Stomach (tissue), 19 donors: ENCODE measurements at places on chromosomes 4 and X. TPM values are rescaled to one million over a fixed set of nuclear protein-coding genes. Genes with fewer than 3 reads are reported as not detected.
A peak's percentile ranks its signal among the peaks of the same experiment; 100 is the strongest.

GRCh38 chrX:130981836-130982235 is 76.3 kb upstream of the ARHGAP36 start:
- no peak for DNase-seq

GRCh38 chr4:53840643-53841042 is 223.8 kb downstream of the CHIC2 start:
- no peak for DNase-seq

- DNase-seq, result no peak
Measured at GRCh38 chr4:150038335-150039076, 39.7 kb upstream of the DCLK2 start.

DNA sequence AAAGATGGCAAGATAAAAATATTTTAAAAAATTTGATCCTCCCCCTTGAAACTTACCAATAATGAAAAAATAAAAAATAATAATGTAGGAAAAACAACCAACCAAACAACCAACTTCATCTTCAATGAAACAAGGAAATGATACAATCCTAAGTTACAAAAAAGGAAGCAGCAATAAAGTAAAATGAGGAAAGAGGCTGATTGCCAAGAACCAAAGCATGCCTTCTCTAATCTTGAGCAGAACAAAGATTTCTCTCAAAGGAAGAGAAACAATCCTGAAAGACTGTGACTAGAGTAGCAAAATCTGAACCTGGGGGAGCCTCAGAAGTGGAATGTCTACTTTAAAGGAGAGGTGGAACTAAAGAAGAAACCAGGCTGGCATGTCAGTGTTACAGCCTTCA is 10.9 kb upstream of the WDFY3 start:
- DNase-seq, result no peak

DNA sequence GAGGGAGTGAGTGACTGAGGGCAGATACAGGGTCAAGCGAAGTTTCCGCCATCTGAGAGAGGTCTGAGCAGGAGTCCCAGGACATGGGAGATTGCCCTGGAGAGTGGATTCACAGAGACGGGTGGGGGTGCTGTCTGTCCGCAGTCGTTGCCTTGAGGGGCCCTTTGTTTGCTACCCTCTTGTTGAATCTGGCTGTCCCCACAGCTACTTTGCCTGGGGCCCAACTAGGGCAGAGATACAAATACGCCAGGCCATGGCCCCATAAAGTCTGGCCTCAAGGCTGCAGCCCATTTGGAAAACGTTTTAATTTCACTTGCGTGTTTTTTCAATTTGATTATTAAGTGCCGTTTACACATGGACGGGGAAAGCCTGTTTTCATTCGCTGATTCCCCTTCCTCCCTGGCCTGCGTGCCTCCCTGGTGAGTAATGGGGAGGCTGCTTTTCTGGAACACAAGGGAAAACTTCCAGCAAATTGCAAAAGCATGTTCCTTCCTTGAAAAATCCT is 134.4 kb downstream of the SMIM20 start:
- peak; percentile 90 for DNase-seq

DNA sequence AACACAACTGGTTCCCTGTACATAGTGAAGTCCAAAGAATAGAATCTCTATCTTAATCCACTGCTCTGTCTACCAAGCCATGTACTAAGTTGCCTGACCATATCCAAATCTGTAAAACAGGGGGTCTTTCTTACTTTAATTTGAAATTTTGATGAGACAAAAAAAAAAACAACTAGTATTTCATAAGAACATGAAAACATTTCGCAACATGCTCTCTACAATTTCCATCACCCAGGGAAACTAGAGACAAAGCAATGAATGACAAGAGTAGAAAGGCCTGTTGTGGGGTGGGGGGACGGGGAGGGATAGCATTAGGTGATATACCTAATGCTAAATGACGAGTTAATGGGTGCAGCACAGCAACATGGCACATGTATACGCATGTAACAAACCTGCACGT is 279.9 kb downstream of the PPP3CA start:
- no peak for DNase-seq

DNA sequence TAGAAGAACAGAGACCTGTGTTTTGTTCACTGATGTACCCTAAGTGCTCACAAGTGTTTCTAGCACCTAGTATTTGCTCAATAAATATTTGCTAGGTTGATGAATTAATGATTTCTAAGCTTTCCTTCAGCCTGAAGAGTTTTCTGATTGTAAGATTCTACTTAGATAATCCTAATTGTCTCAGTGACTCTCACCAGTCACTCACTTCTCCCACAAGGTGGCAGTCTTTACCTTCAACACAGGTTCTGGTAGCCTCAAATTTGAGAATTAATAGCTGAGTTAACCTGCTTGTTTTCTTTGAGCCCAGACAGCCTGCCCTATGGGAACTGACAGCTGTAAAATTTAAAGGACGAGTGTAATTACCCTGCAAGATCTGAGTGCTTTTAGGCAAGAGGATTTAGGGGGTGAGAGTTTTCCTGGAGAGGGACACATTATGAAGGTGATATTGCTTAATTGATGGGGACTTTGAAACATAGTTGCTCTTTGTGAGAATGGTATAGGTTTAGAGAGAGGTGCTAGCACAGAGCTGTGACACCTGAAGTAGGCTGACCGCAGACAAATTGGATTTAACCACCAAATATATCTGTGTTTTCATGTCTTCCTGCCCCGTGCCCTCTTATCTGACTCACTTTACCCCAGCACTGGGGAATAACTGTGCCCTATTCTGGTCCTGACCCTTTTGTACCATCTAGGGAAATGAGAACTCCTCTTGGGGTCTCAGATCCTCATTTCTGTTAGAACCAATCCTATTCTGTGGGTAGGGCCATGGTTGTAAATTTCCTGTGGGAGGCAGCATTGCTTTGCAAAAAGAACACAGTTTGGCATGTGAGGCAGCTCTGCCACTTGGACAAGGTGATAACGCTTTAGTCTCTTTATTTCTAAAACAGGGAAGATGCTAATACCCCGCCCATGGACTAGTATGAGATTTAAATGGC is 27.7 kb downstream of the CD38 start:
- peak; percentile 79 for DNase-seq

- no peak for DNase-seq
Measured at GRCh38 chr4:57430726-57431125, 320.5 kb upstream of the IGFBP7 start.

DNA sequence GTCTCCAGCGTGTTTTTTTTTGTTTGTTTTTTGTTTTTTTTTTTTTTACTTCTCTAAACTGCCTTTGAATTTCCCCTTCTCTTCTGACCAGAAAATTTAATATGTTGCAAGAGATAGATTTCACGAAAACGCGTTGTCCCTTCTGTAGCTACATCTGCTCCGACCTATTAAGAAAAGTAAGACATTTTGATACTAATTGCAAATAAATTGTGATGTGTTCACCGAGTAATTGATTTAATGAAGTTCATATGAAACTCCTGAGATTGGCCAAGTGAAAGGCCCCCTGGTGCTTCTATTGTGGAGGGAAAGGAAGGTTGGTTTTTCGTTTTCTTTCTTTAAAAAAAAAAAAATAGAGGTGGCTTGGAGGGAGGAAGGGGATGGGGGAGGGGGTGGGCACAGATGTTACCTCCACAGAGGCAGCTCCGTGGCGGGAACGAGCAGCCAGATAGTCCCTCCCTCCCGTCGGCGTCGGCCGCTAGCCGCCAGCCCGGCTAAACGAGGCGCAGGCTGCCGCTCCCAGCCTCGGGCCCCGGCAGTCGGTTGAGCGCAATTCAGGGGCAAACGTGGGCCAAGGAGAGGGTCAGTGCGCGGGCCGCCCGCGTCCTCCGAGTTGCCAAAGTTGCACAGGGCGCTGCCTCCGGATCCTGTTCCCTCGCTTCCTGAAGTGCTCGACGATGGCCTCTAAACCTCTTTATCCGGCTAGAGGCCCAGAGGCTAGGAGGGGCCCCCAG is 139.1 kb upstream of the ZIC3 start:
- DNase-seq, result no peak

DNA sequence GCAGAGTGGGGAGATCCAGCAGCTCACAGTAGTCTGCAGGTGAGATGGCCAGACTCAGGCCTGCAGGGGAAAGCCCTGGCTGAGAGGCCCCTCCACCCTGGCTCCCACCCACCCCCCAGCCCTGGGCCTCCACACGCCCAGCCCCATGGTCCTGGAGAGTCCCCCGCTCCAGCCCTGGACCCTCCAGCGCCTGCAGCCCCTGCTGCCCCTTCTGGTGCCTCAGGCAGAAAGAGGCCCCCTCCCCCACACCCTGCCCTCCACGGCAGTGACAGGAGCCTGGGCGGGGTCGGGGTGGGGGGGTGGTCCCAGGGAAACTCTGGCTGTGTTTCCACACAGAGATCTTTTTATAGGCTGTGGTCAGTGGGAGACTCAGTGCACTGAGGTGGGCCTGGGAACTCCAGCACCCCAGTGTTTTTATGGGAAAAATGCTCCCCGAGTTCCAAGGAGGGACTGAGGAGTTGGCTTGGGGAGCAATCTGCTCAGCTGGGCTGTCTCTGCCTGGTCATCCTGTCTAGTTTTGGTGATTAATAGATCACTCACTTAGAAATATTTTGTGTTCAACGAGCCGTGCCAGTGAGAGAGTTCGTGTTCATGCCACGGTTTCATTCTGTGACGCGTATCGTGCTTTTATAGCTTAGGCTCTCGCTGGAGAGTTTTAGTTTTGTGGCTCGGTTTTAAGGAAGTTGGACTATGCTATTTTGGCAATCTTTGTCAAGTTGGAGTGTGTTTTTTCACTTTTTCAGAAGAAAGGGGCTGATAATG is 53.1 kb upstream of the HGFAC start:
- peak; percentile 75 for DNase-seq

GRCh38 chr4:4182835-4183568 is 43.7 kb downstream of the OTOP1 start:
- peak; percentile 45 for DNase-seq

DNA sequence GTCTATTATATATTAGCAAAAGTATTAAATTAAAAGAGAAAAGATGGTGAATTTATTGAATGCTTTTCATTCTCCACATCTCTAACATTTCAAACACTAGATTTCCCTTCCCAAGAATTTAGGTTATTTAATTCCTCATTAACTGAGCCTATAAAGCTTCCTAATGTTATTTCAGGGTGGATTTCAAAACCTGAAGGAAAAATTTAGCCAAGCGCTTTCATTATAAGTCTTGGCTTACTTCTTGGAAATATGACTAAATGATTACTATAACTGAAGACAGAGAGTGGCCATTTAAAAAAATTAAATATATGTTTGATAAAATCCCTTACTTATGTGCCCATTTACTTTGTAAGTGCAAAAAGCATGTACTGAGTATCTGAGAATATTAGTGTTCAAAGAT is 141.8 kb upstream of the ARSJ start:
- no peak for DNase-seq

DNA sequence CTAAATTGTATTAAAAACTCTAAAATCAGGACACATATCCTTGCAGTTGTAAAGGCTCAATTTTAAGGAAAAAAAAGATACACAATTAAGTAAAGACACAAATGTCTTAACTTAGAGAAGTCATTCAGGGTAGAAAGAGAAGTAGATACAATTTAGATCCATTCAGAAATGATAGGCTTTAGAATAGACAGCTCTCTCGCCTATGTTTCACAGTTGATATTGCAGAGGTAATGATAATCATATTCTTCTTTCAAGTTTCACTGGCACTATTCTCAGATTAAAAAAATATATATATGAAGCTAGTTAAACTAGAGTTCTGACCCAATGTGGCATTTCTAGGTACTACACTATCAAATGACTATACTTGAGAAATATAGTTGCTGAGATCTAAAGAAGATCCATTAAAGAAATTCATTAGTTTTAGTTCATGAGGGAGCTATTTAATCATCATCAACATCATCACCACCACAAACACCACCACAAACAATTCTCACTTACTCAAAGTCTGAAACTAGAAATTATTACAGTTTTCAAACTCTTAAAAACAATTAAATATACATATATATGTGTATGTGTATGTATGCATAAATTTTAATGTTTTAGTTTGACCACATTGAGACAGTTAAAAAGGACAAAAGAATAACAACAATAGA is 93.1 kb downstream of the ANTXR2 start:
- no peak for DNase-seq

Gene S100G
- polyA plus RNA-seq, result not detected
